ENCODE measurements at places on chromosomes 7 and 10. TPM values are rescaled to one million over a fixed set of nuclear protein-coding genes. Genes with fewer than 3 reads are reported as not detected.

DNA sequence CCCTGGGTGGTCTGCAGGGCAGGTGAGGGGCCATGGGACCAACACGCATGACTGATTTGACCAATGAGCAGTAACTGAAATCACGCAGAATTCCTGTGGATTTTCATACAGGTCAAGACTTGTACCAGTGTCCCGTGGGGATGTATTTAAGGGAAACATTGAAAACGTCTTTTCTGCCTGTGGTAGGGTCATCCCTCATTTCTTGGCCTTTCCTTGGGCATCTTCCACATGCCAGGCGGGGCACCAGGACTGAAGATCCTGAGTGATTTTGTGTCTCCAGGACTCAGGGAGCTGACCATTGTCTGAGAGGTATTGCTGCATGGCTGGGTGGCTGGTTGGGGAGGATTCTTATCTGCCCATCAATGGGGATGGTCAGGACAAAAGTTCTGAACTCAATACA lies 289.0 kb downstream of the GLRX3 start:
- no peak for DNase-seq

DNA sequence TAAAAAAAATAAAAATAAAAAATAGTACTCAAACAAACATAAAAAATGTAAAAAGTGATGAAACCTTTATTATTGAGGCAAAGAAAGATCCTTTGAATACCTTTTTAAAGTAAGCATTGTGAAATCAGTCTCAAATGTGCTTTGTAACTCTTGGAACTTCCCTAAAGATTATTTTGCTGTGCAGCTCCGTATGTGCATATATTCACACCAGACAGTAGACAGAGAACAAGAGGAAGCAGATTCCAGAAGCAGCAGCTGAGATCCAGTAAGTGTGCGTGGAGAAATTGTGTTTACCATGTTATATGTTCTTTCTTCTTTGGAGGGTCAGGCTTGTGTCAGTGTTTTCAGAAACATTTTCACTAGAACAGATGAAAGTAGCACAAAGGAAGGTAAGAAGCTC lies 324.9 kb downstream of the AGMO start:
- DNase-seq: no peak

- no peak for DNase-seq
These were observed 27.4 kb downstream of the SFMBT2 start for GRCh38 chr10:7383442-7383841.

- no peak for DNase-seq
These were observed 41.4 kb downstream of the ZNF680 start for GRCh38 chr7:64521409-64521984.

Gene SPDYE9
- polyA plus RNA-seq: 1.5 TPM

Gene TRPV5
- 1.5 TPM for polyA plus RNA-seq

Gene GIMAP4
- 26.3 TPM for polyA plus RNA-seq

Gene GRID1
- polyA plus RNA-seq: 1.1 TPM

Data from left kidney (tissue), 8 donors.